Hepatocyte (in vitro differentiated cells): ENCODE measurements at places on chromosomes 13 and 19.

- no peak for DNase-seq
Observed at GRCh38 chr13:69872321-69873047, 235.1 kb upstream of the ATXN8OS start.

DNA sequence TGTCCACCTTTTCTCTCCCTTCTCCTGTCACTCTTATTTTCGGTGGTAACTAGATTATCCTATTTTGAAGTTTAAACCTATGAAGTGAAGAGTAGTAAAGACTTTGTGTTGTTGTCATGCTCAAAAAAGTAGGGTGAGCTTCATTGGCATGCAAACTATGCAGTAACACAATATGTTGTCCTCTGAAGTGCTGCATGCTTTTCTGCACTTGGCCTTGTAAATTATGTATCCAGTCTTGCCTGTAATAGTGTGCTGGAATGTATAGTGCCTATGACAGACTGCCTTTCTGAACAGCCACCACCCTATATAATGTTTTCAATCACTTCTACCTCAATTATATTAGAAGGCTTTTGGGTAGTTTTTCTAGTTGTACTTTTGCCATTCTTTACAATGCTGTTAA, 1198.2 kb upstream of the PCDH20 start:
- DNase-seq: no peak

DNA sequence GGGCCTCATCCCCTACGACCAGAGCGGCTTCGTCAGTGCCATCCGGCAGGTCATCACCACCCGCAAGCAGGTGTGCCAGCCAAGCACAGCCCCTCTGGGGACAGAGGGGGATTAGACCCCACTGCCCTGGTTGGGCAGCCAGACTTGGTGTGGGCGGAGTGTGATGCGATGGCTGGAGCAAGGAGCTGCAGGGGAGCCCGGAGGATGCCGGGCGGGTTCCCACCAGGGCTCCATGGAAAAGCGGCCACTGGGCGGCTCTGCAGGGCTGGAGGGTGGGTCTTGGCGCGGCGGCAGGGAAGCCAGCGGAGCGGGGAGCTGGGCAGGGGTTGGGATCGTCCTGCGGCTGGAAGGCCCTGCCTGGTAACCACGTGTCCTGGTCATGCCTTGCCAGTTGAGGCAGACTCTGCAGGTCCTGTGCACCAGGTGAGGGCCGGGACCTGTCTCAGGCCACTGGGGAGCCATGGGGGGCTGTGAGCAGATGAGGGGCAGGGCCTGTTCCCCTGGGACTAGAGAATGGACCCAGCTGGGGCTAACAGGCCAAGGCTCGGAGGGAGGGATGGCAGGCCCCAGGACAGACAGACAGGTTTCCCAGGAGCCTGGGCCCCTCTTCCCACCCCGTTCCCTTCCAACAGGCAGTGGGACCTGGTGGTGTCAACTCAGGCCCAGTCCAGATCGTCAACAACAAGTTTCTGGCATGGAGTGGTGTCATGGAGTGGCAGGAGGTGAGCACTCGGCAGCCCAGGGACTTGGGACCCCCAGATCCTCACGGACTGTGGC, 6.3 kb downstream of the PTOV1 start:
- no peak for DNase-seq

DNA sequence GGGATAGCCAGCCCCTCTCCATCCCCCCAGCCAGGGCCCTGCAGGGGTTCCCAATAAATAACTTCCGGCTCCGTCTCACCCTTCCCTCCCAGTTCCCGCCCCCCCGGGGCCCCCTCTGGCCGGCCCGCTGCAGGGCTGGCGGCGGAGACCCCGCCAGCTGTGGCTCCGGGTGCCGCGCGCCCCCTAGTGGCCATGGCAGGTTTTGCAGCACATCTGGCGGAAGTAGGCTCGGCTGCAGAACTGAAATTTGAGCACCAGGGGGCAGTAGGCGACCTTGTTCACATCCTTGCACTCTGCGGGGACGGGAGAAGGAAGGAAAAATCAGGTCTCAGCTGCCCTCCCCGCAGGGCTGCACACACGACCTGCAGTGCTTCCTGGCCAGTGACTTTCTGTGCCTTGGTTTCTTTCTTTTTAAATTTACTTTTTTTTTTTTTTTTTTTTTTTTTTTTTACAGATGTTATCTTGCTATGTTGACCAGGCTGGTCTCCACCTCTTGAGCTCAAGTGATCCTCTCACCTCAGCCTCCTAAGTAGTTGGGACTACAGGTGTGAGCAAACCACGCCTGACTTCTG, 3.6 kb upstream of the MYO1F start:
- peak; percentile 89 for DNase-seq

- no peak for DNase-seq
Observed at GRCh38 chr19:35478794-35479677, 11.2 kb downstream of the KRTDAP start.

DNA sequence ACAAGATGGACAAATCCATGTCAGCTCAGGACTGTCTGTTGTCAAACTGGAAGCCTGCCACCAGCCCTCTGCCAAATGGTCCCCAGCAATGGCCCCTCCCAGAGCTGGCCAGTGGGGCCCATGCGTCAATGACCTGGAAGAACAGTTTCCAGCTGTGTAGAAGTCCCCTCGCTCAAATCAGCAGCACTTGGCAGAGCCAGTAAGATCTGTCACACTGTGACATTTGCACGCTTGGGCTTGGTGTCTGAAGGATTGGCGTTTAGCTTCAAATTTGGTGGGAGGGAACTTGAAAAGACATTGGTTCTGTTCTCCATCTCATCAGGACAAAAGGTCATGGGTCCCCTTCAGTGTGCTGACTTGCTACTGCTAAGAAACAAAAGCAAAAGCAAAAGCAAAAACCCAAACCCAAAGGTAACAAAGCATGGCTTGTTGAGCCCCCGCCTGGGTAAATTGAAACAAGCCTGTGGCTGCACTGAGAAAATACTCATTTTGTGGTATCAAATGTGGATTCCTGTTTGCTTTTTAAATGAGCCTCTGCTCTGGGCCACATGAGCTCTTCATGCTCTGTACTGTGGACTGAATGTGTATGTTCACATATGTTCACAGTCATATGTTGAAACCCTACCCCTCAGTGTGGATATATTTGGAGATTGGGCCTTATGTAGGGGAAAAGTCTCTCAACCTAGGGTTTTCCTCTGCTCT, 253.6 kb upstream of the MAB21L1 start:
- no peak for DNase-seq

DNA sequence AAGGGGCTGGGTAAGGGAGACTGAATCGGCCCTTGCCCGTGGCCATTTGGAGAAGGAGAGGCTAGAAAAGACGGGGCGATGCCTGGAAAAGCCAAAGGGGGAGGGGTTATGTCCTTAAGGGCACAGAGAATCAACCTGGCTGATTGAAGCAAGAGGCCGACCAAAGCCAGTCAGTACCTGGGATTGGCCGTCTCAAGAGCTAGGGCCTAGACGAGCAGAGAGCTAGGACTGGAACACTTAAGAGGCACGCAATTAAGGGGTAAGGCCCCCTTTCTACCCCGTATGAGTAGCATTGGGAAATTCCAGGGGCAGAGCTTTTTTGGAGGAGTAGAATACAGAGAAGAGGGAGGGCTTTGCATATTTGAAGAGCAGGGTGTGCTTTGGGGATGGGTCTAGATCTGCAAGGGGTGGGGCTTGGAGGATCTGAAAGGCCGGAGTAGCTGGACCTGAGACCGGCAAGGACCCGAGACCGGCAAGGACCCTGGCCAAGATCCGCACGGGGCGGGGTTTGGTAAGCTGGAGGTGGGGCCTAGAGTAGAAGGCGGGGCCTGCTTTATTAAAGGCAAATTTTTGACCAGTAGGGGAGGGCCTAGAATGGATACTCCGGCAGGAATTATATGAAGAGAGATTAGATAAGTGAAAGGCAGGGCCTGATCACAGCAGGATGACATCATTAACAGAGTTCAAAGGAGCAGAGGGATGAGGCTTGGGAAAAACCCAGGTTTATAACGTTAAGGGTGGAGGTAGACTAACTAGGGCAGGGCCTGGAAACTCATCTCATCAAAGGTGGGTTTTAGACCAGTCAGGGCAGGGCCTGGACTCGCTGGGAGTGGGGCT, 10.7 kb upstream of the CACNG6 start:
- peak; percentile 67 for DNase-seq

GRCh38 chr19:16714702-16715287, 4.9 kb upstream of the NWD1 start:
- peak; percentile 25 for DNase-seq

DNA sequence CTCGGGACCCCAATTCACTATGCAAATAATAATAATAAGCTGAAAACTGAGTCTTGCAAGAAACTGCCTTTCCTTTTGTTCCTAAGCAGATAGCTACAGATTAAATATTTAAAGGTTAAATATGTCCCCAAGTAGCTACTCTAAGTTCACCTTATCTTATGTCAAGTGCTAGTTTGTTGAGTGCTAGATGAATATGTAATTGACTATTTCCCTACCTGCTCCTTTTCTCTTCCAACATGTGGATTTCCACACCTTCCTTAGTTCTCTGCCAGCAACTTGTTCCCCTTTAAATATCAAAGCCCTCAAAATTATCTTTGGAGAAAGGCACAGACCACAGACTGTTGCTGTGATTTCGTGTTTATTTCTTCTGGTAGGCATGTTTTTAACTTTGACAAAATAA, 709.2 kb upstream of the SLITRK1 start:
- DNase-seq: no peak

DNA sequence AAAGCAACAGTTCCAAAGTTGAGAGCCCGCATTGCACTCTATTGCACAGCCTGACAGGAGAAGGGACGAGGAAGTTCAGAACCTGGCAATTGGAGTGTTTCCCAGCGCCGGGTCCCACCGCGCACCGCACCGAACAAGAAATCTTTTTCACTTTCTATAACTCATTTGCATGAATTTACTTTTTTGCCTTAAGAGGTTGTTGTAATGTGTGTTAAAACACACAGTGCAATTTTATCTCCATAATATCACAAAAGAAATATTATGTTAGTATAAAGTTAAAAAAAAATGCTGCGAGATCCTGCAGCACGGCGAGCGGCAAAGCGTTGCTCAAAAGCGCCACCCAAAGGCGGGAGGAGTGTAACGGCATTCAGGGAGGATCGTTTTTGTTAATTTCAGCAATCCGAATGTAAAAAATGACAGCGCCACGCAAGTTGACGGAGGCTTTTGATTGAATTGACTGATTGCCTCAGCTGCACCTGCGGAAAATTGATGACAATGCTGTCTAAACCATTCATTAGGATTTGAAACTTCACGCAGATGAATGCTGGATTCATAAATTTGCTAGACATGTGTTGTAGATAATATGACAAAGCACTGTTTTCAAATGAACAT, 303.6 kb upstream of the ZNF507 start:
- DNase-seq: peak; percentile 76

DNA sequence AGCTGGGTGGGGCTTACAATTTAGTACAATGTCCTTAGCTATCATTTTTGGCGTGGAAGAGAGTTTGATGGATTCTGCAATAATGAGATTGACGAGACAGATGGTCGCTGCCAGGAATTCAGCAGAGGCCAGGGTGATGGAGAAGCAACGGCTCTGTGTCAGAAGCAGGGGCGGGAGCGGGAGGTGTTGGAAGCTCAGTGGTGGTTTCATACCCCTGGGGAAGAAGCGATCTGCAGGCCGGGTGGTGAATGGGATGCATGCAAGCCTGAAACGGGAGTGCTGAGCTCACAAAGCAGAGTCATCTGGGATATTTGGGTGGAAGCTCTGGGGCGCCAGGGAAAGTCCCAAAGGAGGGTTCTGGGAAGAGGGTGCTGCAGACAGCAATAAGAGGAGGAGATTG, 370.8 kb downstream of the ZNF536 start:
- DNase-seq: no peak

DNA sequence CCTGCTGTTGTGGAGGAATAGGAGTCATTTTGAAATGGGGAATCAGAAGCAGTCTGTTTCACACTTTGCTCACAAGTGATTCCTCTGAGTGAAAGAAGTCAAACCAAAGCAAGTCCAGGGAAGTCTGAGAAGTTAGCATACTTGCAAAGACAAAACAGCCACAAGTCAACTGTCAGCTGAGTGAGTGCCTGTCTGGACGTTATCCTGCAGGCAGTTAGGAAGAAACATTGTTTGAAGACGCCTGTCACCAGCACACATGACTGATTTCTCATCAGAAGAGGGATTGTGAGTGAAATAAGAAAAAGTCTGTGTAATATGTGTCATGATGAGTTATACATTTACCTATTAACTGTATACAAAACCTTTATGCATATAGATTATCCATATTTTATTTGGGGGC, 153.5 kb downstream of the KCNRG start:
- DNase-seq: no peak

- no peak for DNase-seq
Observed at GRCh38 chr13:44129418-44129817, 244.2 kb upstream of the SERP2 start.

DNA sequence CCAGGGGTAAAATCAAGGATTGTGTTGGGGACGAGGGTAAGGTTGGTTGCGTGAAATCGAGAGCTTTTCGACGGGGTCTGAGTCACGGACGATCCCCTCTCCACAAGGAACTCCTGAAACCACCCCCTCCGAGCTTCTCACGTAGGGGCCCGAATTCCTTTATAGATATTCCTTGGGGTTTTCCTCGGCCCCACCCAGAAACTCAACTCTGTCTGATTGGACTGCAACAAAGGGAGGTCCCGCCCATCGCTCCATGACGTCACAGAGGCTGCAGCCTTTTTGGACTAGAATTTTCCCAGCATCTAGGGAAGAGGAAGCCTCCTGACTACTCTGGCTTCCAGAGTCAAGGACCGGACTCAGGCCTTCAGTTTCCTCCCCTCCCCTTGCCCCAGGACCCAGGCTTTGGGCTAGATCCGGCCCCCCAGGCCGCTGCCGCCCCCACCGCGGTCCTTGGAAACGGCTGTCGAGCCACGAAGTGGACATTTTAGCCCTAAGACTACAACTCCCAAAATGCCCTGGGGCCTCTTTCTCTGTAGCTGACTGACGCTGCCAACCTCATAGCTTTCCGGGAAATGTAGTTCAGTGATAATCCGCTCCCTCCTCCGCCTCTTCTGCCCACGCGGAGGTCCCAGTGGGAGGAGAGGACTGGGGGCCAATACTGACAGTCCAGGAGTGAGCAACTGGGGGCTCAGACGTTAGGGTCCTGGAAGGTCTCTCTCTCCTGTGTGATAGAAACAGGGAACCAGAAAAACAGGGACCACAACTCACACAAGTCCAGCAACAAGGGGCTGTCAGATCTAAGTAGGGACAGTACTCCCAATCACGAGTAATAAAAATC, at the start of gene IZUMO1:
TSS of gene IZUMO1 (minus strand) at position 172 of the 838 bp plus-strand sequence. CDS start 1,050 bp downstream, outside the sequence.
- peak; percentile 91 for DNase-seq

- no peak for DNase-seq
Observed at GRCh38 chr13:36069881-36070366, 61.3 kb downstream of the DCLK1 start.
